ENCODE measurements at places on chromosomes 3 and 15.

DNA sequence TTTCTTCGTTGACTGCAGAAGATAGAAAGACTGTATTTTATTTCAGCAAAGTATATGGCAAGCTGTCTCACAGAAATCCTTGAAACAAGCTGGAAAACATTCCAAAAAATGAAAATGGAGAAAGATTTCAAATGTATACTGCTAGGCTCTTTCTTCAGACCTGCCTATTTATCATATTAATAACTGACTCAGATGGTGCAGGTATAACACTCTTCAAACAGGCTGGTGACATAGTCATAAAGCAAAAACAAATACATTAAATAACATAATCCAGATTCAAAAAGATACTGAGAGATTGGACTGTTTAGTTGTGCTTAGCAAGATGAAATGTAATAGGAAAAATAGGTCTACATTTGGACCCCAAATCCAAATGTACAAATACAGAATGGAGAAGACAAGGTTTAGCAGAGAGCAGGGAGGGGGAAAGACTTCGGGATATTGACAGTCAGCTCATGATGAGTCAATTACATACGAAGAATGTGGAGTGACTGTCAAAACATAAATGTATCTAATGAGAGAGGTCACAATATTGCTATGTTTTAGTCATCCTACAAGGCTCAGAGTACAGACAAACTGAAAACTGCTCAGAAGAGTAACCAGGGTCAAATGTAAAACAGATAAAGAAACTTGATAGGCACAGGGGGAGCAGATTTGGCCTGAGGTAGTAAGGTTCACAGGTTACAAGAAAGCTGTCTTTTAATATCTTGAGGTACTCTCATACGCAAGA lies 88.7 kb downstream of the DMXL2 start:
- DNase-seq = no peak

DNA sequence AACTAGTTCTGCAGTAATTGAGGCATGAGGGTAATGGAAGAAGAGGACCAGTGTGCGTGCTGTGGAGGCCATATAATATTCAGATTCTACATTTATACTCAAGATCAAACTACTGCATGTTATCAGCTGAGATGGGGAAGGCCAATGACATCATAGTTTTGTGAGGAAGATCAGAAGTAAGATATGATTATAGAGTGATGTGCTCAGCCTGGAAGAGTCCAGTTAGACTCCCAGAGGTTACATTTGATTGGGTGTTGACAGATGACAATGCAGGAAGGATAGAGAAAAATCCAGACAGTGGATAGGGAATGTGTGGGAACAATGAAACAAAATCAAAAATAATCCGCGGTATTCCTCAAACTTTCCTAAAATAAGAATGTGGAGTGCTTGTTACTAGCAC lies 35.4 kb downstream of the GOLIM4 start:
- DNase-seq = no peak

DNA sequence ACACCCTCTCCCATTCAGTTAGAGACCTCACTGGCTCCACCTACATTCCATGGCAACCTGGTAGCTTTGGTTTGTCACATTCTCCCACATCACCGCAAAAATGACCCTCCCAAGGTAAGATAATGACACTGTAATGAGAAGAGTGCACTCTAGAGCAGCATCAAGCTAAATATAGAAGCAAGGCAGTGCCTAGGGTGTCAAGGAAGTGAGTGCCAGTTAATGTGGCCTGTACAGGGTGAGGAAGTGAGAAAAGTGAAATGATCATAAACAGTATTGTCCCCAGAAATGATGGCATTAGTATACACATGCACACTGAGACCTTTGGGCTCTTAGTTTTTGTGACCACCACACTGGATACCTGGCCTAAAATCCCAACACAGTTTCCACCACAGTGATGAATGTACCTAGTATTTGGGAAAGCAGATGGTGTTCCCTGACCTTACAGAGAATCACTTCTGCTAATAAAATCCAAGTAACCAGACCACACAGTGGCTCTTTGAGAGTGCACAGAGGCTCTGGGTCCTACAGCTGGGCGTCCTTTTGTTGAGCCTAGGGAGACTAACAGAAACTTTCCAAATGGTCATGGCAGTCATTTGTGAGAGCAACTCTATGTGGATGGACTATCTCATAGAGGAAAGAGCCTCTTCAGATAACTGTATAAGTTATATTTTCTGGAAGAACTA lies 106.6 kb downstream of the ARPP21 start:
- DNase-seq = no peak

DNA sequence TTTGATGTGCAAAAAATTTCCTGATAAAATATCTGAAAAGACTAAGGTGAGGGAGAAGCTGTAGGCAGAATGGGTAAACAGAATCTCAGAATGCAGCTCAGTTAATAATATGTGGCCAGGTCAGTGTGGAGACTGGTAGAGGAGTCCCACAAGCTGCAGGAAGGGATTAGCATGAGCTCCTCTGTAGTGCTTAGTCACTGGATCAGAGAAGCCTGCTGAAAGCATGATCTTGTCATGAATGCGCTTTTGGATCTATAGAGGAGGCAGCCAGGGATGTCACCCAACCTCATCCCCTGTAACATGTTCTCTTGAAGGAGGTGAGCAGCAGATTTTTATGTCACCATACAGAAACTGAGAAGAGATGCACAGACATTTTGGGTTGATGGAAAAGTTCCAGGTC lies 1035.3 kb upstream of the GBE1 start:
- DNase-seq = no peak

- DNase-seq = no peak
Observed at GRCh38 chr15:48392356-48392755, 61.1 kb downstream of the DUT start.

DNA sequence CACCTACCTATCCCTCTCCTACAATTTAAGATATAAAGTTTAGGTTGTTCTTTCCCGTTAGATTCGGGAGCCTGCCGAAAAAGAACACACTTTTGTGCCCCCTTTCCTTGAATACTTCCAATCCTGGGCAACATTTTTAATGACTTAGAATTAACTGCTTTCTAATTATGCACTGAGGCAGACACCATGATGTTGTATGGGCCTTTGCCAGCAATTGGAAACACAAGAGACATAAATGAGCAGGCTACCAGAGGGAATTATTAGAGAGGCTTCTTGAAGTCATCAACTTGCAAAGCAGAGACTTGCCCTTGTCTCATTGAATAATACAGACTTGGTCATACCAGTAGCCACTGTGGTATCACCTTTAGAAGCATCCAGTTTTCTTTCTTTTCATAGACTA lies 96.8 kb downstream of the CDIN1 start:
- no peak for DNase-seq

GRCh38 chr3:128376516-128376915 lies 90.2 kb downstream of the DNAJB8 start:
- no peak for DNase-seq

- no peak for DNase-seq
Observed at GRCh38 chr15:91867581-91868026, 14.1 kb downstream of the SLCO3A1 start.

DNA sequence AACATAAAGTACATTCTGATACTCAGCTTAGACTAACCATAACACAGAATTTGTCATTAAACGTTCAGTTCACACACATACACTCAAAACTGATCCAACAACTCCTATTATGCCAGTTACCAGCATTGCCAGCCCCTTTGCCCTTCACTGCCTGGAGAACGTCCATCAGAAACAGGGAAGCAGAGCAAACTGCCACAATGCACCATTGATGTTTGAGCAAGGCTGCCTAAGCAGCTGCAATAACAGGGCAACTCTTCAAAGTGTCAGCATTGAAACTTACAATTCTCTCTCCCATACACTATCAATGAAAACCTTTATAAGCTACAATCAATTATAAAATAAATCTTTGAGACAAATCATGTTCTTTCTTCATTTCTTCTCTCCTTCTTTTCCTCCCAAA lies 85.1 kb downstream of the ZBTB20 start:
- DNase-seq = no peak

DNA sequence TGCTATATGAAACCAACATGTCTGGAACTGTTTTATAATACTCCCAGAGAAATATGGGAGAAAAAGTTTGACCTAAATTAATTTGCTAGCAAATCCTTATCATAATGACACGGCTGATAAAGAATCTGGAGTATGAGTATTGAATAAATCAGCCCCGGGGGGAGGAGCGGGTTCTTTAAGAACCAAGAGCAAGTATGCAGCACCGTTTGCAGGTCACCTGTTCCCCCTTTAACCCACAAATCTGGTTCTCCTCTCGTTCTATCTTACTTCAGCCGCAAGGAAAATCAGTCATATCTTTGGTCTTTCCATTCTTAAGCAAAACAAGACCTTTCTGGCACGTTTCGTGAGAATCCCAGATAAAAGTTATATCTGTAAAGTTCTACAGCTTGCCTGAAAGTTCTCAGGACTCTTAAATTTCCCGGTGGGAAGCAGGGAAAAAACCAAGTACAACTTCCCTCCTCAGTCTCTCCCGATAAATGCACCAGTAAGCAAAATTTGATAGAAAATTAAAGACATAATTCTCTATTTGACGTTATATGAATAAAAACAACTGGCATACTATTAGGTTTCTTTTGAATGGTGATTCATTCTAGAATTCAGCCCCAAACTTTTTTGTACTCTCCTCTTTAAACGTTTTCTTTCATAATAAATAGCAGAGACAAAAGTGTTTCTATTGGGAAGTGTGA lies 348.6 kb downstream of the ZBBX start:
- no peak for DNase-seq

GRCh38 chr3:53672981-53673380 lies 173.2 kb downstream of the CHDH start:
- DNase-seq = no peak

DNA sequence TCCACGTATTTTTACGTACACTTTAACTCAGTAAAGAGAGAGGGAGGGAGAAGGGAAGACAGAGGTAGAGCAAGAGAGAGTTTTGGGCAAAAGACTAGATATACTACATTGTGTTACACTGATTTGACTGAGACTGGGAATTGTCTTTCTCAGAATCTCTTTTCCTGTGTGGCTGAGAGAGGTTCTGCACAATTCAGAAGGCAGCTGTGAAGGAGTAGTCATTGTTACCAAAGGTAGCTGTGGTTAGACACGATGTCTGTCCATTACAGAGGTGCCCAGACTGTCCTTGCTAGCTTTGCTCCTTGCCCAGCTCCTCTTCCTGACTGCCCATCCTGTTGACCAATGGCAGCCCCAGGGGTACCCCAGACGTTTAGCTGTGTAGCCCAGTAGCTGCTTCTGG lies 577.5 kb upstream of the CBLB start:
- DNase-seq = no peak

DNA sequence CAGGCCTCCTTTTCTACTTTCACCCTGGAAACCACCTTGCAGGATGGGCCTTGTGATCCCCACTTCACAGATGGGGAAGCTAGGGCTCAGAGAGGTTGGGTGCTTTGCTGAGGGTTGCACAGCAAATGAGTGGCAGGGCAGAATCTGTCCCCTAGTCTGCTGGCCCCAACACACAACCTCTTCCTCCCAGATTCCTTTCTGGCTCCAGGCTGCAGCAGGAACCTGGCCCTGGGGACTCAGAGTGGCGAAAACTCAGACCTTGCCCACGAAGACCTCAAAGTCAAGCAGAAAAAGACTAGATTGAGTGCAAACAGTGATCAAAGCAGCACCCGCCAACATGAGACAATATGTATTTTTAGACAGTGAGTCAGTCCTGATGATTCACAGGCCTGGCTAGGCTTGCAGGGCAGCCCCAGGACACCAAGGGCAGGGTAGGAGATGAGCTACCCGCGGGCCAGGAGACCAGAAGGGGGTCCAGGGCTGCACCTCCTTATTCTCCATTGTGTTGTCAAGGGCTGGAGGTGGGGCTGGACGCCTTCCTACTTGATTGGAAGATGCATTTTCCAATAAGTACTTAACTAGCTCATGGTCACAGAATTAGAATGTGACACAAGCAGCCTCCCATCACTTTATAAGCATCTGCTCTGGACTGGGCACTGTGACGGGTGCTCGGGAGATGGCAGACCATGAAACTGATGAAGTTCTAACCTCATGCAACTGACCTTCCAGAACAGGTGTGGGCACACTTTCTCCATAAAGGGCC lies 23.9 kb downstream of the GOLGA6L2 start:
- DNase-seq = no peak

DNA sequence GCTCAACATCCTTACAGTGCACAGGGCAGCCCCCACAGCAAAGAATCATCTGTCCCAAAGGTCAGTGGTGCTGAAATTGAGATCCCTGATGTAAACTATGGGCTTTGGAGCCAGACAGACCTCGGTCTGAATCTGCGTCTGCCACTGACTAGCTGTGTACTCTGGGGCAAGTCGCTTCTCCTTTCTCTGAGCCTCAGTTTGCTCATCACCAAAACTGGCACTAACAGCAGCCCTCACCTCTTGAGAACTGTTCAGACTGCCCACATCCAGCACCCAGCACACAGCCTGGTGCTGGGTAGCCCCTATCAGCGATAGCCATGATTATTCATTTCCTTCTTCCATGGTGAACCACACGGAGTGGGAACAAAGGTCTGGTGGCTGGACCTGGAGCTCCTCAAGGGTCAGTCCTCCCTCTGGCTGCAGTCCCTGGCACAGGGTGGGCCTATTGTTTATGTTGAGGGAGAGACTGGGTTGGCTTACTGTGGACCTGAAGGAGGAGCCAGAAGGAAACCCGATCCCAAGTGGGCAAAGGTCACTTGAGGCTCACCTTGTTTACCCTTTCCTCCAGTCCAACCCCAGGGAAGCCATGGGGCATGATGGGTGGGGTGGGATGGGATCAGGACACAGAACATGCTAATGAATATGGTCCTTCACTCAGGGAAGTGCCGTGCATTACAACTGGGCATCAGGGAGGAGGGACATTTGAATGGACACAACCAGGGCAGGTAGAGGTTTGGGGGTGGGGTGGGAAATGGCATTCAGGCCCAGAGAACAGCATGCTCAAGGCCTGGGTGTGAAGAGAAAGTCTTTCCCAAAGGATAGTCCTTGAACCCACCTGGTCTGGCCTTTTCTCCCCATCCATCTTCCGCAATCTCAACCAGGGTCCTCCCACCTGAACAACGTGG lies 1.6 kb upstream of the PRKCD start:
- DNase-seq = no peak

GRCh38 chr15:98567951-98568350 lies 80.4 kb upstream of the IGF1R start:
- no peak for DNase-seq

- no peak for DNase-seq
Observed at GRCh38 chr15:52016316-52016715, 2.7 kb upstream of the MAPK6 start.

GRCh38 chr3:17833786-17834559 lies 91.5 kb upstream of the TBC1D5 start:
- no peak for DNase-seq

- no peak for DNase-seq
Observed at GRCh38 chr3:11131371-11131770, 22.9 kb upstream of the HRH1 start.

DNA sequence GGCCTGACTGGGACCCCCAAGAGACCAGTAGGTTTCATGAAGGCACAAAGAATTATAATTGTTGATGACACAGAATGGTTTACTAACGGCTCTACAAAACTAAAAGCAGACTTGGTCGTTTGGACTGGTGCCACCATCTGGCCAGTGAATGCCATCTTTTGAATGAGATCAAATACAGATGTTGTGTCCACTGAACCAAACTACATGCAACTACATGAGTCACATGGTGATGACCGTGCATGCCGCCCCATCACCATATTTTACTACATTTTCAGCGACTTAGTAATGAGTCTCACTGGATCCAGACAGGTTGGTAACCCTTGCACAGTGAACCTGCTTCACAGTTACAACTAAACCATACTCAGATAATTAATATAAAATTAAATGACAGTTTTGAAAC lies 803.3 kb downstream of the DIPK2A start:
- DNase-seq = no peak

Data from stimulated activated CD8-positive, alpha-beta memory T cell treated with anti-CD3 and anti-CD28 coated beads, Interleukin-2, amount 100 ng/mL, for 48 hours (primary cell).